Panc1 (cell line): ENCODE measurements at places on chromosomes 2 and 18. TPM values are rescaled to one million over a fixed set of nuclear protein-coding genes. Genes with fewer than 3 reads are reported as not detected.

Gene ANKRD30BL
- total RNA-seq, result not detected

Gene LRP2
- 0.10 TPM for total RNA-seq

Gene SLC9A4
- not detected for total RNA-seq

DNA sequence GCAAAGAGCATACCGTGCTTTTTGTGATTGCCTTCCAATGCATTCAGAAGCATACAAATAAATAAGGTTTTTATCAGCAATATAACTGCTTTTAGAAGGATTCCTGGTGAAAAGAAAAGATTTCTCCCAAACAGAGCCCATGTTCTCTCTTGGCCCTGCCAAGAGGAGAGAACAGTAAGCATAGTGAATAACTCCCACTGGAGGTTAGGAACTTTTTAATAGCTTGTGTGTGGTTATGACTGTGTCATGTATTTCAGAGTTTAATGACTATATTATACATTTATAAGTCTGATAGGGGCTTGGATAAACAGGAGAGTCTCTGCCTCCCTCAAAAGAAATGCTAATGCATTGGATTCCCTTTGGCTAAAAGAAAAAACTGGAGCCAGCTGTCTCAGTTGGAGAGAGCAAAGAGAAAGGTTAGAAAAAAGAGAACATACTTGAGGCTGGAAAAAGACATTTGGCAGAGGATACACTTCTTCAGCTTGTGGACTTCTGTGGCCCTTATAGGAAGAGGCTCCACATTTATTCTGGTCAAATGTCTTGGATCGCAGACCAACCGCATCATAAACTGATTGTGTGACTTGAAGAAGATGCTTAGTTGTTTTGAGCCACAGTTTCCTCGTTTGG lies 63.0 kb upstream of the SPRED2 start:
- DNase-seq, result no peak

GRCh38 chr2:59312967-59313940 lies 1072.1 kb upstream of the FANCL start:
- DNase-seq, result no peak

- no peak for DNase-seq
These were observed 68.8 kb upstream of the SPTBN1 start for GRCh38 chr2:54387059-54387991.

DNA sequence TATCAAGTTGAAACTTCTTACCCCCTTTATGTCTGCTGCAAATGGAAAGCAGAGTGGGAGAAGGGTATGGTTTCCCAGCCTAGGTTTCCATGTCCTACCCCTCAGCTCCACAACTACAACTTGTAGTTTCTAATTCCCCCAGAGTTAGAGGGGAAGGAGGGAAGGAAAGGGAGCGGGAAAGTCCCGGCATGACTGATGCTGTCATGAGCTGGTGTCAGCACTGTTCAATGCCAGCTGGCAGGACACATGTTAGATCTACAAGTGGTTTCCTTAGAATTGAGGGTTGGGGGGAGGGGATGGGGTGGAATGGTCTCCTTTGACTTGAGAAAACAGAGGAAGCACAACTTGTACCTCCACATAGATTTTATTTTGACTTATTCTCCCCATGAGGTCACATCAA lies 194.0 kb downstream of the MBD2 start:
- no peak for DNase-seq

- no peak for DNase-seq
These were observed 576.8 kb downstream of the METTL4 start for GRCh38 chr18:1994471-1994870.

DNA sequence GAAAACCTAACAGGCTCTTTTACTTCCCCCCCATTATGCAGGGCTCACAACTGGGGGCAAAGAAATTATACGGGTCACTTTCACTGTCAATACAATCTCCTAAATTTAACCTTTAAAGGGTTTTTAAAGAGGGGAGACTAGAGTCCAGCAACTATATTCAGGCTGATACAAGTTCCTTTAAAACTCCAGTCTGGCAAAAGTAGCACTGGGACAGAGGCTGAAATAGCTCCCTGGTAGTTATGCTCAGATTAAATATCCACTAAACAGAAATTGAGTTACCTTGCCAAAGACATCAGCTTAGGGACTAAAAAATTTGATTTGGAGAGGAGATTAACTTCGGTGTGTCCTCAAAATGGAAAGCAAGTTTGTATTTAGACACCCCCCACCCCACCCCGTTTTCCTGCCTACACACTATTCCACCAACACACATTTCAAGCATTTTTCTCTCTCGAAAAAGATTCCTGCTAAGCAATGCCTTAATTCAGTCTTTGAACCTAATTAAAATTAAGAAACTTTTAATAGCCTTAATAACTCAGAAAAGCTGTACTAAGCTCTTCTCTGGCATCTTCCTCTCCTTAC lies 127.2 kb downstream of the OSBPL1A start:
- no peak for DNase-seq

GRCh38 chr18:15198116-15198389 lies 450.1 kb downstream of the ANKRD30B start:
- no peak for DNase-seq

DNA sequence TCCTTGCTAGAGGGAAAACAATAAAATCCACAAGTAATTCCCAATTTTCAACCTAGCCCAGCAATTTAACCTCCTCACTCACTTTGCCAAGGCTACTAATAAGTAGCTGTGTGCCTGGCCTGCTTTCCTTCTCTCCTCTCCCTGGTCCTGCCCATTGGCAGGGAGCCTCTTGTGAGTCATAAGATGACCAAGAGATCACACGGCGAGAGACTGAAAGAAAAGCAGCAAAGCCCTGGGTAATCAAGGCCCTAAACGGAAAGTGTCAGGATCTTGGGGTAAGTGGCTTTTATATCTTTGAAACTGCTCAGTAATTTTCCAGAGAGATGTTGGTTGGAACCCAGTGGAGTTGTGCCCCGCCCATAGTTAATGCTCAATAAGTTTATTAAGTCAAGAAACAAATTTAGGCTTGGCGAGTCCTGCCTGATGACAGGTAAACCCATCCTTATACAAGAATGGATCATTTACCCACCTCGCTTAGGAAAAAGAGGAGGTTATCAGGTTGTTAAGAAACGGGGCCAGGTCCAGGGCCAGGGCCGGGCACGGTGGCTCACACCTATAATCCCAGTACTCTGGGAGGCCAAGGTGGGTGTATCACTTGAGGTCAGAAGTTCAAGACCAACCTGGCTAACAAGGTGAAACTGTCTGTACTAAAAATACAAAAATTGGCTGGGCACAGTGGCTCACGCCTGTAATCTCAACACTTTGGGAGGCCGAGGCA lies 10.0 kb upstream of the ADAM17 start:
- peak; percentile 92 for DNase-seq
